Naive thymus-derived CD8-positive, alpha-beta T cell (primary cell): ENCODE measurements at places on chromosomes 6 and 20. TPM values are rescaled to one million over a fixed set of nuclear protein-coding genes. Genes with fewer than 3 reads are reported as not detected.

FAM184A gene
- 2.2 TPM for polyA plus RNA-seq

SMOC2 gene
- not detected for polyA plus RNA-seq

ZC2HC1B gene
- not detected for polyA plus RNA-seq

GRCh38 chr6:128230267-128230989 is 290.0 kb downstream of the PTPRK start:
- no peak for DNase-seq

GRCh38 chr20:10602221-10602871 is 71.5 kb downstream of the JAG1 start:
- no peak for DNase-seq

DNA sequence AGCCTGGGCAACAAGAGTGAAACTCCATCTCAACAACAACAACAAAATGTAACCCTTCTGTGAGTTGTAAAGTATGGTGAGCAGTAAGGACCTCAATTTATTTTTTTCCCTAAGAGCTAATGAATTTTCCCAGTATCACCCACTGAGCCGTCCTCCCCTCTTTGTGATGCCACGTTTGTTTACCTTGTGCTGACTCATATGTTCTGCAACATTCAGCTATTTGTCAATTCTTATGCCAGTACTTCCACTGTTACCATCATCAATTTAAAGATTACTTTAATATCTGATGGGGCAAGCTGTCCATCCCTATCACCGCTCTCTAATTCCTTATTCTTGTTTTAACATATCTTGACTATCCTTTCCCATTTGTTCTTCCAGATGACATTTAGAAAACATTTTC is 37.5 kb downstream of the MAK start:
- DNase-seq: no peak

DNA sequence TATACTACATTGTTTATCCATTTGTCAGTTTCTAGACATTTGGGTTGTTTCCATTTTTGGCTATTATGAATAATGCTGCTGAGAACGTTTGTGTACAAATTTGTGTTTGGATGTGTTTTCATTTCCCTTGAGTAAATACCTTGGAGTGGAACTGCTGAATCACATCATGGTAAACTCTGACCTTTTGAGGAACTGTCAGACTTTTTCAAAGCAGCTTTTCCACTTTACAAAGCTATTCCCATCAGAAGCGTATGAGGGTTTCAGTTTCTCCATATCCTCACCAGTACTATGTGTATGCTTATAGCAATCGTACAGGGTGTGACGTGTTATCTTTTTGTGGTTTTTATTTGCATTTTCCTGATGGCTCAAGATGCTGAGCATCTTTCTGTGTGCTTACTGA is 103.7 kb downstream of the MYO6 start:
- DNase-seq: no peak

- no peak for DNase-seq
Measured at GRCh38 chr20:16437387-16437996, 135.8 kb downstream of the KIF16B start.

DNA sequence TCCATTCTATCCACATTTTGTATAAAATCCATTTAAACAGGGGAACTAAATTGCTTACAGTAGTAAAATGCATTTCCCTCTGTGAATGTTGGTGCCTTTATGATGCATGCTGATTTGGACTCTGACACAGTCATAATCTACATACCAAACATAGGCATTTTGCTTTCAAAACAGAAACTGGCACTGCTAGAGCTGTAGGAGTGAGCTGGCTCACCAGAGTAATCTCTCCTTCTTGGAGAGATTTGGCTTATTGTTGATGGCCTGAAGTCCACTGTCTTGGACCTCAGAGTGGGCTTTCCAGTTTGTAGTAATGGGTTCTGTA is 363.2 kb upstream of the FLRT3 start:
- DNase-seq: no peak

DNA sequence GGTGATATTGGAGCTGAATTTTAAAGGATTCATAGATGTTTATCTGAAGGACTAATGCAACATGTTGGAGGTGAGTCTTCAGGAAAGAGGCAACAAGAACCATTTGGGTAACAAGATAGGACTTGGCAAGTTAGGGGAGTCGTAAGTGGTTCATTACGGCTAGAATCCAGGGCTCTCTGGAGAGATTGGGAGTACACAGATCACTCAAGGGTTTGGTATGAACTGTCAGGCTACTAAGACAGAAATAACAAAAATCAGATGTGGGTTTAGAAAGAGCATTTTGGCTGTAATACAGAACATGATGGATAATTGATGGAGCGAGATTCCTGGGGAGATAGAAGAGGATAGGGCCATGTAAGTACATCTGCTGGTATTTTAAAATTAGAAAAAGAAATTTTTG is 86.3 kb upstream of the ESR1 start:
- DNase-seq: no peak
